ENCODE measurements at places on chromosomes 3 and 15.

DNA sequence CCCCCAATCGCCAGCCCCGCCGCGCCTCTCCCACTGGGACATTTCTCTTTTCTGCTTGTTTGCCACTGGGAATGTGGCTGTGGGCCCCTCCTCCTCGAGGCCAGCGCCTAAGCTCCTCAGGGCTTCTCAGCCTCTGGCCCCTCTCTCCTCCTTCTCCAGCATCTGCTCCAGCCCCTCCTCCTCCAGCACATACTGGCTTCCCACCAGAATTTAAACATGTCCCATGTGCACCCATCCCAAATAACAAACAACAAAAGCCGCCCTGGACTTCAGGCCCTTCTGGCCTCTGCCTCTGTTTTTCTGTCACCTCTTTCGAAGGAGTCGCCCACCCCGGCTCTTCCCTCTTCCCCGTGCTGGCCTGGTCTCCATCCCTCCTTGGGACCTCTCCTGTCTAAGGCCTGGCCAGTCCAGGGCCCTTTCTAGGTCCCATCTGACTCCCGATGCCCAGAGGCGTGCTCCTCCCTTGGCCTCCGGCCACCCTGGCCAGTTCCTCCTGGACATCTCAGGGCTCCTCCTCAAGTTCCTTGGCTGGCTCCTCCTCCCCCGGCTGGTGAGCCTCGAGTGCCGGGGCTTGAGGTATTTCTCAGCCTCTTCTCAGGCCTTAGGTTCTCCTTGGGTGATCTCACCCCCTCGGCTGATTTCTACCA is 94.6 kb upstream of the SLC6A6 start:
- DNase-seq, result no peak

GRCh38 chr3:43423142-43423541 is 136.8 kb downstream of the SNRK start:
- peak; percentile 26 for DNase-seq

DNA sequence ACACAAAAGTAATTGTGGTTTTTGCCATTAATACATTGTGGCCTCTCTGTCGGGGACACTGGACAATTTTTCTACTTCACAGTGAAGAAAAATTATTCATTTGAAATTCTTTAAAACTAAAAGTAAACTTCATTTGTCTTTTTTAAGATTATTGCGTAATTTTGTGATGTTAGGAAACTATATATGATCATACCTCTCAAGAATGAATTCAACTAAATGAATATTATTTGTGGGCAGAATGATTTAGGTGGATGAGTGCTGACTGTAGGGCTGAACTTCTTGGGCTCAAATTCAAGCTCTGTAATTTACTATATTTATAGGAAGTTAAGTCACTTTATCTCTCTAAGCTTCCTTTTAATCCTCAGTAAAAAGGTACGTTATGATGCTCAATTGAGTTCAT is 441.2 kb downstream of the ROBO1 start:
- DNase-seq, result peak; percentile 23

- DNase-seq, result no peak
Measured at GRCh38 chr3:65265511-65265910, 577.7 kb upstream of the ADAMTS9 start.

GRCh38 chr3:69359339-69359893 is 26.5 kb downstream of the FRMD4B start:
- no peak for DNase-seq

DNA sequence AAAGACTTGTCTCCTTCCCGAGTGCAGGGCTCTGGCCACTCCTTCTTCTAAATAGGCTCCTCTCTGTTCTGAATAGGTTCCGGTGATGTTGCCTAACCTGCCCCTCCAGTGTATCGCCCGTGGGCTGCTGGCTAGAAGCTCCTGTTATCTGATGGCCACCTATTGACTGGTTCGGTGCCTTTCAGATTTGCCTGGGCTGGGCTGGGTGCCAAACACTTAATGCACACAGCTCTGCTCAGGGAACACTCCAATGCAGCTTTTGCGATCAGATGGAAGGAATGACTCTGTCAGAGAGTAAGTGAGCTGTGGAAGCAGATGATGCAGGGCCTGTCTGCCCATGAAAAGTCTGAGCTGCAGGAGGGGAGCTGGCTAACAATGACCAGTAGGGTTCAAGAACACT is 112.9 kb downstream of the CORO2B start:
- DNase-seq, result no peak

DNA sequence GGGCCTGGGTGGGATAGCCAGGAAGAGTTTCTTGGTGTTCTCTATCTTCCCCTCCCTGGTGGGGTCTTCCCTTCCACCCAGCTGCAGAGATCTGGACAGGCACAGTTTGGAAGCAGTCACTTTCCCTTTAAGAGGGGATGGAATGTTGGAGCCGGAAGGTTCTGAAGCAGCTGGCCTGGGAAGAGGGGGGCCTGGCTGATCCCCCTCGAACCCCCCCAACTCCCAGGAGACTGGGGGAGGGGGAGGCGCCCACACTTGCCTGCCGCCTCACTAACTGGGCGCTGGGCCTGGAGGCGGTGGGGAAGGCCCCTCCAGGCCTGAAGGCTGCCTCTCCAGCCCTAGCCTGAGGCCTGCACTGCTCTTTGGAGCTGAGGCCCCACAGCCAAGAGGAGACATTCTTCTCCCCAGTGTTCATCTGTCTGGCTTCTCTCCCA is 1.4 kb downstream of the DVL3 start:
- peak; percentile 74 for DNase-seq

- DNase-seq, result no peak
Measured at GRCh38 chr3:32147509-32147908, 41.1 kb downstream of the GPD1L start.
